ENCODE measurements at places on chromosomes 5 and 9. TPM values are rescaled to one million over a fixed set of nuclear protein-coding genes. Genes with fewer than 3 reads are reported as not detected.

DNA sequence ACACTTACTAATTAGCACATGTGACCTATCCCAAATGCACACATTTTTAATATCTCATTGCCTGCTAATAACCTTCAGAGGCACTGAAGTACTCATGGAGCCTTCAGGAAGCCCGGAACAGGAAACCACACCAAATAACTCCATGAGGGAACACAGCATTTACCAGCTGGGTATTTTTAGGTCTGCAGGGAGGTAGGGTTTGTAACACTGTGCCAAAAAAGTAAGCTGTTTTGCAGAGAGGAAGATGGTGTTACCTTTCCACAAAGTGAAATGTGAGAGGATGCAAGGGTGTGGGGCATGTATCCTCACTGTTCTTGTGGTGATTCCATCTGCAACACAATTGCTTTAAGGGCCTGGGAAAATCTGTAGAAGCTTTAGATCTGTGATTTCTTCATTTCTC lies 64.4 kb downstream of the NUDT12 start:
- no peak for DNase-seq

GRCh38 chr5:54162184-54162583 lies 148.2 kb downstream of the ARL15 start:
- no peak for DNase-seq

GRCh38 chr5:136200130-136200529 lies 7.2 kb upstream of the SMIM32 start:
- no peak for DNase-seq

DNA sequence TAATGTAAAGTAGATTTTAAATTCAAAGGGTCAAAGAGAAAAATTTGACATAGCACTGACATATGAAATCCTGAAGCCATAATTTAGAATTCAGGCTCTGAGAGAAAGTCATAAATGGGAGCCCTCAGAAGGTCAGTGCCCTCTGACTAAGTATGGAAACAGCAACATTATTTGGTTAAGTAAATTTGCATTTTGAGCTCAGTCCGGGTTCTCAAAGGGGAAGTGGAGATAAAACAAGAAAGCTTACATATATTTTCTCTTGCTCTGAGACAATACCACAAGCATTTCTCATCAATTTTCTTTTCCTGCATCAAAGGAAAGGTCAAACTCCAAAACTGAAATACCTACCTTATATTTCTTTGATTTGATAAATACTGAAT lies 348.0 kb downstream of the SEMA5A start:
- DNase-seq: no peak

The SURF4 gene
- 219 TPM for total RNA-seq

- DNase-seq: no peak
Measured at GRCh38 chr5:158720281-158720680, 379.4 kb downstream of the EBF1 start.

The RANBP3L gene
- 0.50 TPM for total RNA-seq

- no peak for DNase-seq
Measured at GRCh38 chr5:111132731-111133435, 40.7 kb downstream of the WDR36 start.

DNA sequence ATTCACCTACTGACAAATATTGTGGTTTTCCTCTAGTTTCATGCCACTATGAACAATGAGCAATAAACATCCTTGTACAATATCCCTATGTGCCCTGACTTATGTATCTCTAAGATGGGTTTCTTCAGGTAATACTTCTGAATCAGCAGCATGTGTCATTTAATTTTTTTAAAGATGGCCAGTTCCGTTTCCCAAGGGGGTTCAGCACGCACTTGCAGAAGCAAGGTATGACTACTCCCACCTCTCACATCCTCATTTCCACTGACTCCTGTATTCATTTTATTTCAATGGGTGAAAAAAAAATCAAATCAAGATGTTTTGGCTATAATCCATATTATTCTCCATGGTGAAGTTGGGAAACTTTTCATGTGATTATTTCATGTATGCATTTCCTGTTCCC lies 14.7 kb upstream of the ADAMTS19 start:
- no peak for DNase-seq

GRCh38 chr5:177468685-177469628 lies 4.5 kb downstream of the DBN1 start:
- DNase-seq: no peak

DNA sequence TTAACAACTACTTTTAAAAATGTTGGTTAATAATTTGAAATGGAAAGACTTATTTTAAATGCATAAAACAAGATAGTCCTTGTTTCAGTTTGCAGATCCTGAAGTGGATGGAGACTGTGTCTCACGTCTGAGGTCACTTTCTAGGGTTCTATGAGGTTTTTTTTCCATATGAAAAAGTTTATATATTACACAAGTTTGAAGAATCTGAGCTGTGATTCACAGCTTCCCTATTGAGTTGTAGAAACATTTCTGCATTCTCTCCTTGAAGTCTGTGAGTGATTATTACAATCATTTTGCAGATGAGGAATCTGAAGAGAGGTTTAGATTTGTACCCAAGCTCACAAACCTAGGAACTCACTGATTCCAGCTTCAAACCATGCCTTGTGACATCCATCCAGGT lies 442.5 kb upstream of the KLF4 start:
- no peak for DNase-seq

DNA sequence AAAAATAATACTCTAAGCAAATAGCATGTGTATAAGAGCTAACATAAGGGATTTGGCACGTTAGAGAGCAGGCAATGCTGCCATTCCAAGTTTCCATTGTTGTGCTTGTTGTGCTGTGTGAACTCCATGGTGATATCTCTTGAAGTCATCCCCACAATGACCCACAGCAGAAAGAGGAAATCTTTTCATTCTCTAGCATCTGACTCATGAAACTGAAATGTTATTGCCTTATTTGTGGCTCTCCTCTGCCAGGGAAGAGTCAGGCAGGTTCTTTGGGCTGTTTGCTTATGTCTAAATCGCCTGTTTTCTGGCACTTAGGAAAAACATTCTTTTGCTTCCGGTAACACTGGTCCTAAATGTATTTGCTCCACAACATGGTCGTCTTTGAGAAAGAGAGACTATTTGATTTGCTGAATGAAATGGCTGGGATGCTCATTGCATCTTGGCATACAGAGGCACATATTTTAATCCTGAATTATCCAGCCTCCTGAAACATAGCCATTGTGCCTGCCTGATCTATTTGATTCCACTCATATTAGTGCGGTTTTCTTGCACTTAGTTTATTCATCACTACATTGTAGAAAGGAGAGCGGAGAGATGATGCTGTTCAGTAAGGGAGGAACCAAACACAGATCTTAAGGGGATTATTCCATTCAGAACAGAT lies 188.8 kb downstream of the CSNK1G3 start:
- no peak for DNase-seq

DNA sequence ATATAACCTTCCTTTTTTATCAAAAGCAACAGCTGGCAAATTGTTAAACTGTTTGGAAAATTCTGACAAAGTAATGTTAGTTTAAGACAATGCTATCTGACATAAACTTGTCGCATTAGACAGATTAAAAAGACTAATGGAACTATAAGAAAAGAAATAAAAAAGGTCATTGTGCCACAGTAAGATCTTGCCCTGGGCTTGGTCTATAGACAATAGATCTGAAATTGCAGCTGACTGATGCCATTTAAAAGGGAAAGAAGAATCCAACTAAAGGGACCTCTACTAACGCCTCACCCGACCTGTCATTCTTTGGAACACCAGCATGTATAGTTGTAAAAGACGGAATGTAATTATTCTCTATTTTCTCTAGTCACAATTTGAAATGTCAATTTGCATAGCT lies 644.4 kb upstream of the GRAMD2B start:
- DNase-seq: no peak

GRCh38 chr5:158389786-158390185 lies 530.8 kb upstream of the CLINT1 start:
- no peak for DNase-seq

- no peak for DNase-seq
Measured at GRCh38 chr9:134894136-134894860, 13.7 kb downstream of the FCN2 start.

DNA sequence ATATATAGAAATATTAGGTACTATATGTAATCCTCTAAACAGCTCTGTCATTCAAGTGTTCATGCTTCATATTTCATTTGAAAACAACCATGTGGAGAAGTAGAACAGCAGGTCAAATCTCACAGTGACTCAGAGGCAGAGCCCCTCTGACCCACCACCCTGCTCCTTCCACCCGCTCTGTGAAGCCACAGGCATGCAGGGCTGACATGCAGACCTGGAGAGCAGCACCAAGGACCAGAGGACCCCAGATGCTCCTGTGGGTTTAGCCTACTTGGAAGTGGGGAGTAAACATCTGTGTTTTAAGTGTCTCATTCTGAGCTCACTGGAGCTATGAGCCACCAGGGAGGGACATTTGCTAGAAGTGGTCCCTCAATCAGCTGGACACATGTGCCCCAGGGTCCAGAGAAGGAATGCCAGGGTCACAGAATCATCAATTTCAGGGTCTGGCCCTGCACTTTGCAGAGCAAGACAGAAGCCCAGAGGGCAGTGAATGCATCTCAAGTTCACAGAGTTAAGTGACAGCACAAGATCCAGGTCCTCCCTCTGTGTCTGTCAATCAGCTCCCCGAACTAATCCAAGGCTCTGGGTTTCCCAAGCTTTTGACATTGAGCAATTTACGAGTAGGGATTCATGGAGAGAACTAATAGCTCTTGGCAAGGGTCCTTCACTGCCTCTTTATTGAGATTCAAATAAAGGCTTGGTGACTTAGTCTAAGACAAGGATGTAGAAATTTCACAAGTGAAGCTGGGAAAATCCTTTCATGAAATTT lies 441.1 kb downstream of the SEMA5A start:
- no peak for DNase-seq

GRCh38 chr5:3182133-3182876 lies 413.3 kb upstream of the IRX1 start:
- no peak for DNase-seq

GRCh38 chr5:137415231-137415681 lies 83.9 kb downstream of the SPOCK1 start:
- DNase-seq: no peak

GRCh38 chr5:60841361-60841760 lies 2.7 kb downstream of the ELOVL7 start:
- no peak for DNase-seq

The EIF4E1B gene
- total RNA-seq: not detected

GRCh38 chr5:57816108-57816507 lies 333.5 kb upstream of the ACTBL2 start:
- no peak for DNase-seq

DNA sequence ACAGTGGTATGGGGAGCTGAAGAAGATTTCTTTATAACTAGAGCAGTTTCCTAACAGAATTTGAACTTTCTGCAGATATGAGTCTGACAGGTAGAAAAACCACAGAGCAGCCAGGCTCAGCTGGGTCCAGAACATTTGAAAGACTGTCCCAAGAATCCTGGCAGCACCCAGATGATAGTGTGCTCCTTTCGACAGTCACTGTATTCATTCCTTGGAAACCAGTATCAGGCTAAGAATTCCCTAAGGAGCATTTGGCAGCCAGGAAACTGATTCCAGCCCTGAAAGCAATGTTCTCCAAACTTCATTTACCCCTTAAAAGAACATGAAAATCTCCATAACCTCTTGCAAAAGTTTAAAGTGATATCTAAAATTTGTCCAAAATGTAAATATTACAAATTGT lies 123.0 kb upstream of the MTAP start:
- no peak for DNase-seq
